ENCODE measurements at places on chromosomes 11 and 22.
A peak's percentile ranks its signal among the peaks of the same experiment; 100 is the strongest.

DNA sequence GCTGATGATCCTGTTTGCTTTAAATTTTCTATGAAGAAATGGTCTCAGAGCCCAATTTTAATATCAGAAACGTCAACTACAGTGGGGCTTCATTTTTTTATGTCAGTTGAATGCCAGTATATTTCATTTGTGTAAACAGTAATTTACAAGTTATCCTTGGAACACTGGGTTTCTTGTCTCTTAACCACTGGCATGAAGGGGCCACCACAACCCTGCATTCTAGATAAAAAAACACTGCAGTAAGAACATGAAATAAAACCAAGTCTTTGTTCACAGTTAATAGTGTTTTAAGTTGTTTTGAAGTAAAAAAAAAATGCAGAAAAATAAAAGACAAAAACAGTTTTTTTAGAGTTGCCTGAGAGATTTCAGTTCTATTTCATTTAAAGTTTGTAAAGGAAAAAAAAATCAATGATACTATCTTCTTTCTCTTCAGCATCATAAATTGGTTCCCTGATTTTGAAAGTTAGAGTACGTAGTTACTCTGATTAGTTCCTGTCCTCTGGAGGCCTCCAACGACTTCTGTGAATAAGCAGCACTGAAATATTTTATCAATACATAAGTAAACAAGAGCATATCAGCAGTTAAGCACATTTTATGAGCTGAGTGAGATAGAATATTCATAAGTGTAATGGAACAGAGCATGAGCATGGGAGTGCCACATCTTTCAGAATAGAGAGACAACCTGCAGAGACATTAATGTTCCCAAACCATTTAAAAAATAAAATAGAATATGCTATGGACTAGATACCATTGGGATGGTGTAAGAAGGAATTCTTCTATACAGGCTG lies 7.8 kb upstream of the DDI1 start:
- DNase-seq: peak; percentile 42

- DNase-seq: no peak
These were observed 16.4 kb downstream of the SPATA19 start for GRCh38 chr11:133828871-133829270.

DNA sequence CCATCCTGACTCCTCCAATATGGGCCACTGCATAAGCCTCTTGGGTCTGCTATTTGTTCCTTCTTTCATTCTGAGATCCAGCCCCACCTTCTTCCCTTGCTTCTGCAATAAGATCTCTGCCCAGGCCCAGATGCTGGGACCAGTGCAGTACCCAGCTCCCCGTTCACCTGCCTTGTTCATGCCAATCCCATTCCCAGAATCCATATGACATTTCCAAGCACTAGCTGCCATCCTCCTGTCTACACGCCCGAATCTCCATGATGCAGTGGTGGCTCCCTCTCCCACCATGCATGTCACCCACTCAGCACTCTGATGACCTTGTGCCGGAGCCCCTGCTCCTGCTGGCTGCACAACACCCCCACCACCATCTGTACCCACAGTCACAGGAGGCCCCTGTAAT lies 11.4 kb upstream of the FAM83F start:
- DNase-seq: no peak

- DNase-seq: no peak
These were observed 8.7 kb downstream of the PTH start for GRCh38 chr11:13486926-13487660.

GRCh38 chr11:130272336-130272735 lies 42.4 kb downstream of the ZBTB44 start:
- no peak for DNase-seq

All from astrocyte (in vitro differentiated cells and primary cell).